ENCODE measurements at places on chromosomes 7 and 10.

DNA sequence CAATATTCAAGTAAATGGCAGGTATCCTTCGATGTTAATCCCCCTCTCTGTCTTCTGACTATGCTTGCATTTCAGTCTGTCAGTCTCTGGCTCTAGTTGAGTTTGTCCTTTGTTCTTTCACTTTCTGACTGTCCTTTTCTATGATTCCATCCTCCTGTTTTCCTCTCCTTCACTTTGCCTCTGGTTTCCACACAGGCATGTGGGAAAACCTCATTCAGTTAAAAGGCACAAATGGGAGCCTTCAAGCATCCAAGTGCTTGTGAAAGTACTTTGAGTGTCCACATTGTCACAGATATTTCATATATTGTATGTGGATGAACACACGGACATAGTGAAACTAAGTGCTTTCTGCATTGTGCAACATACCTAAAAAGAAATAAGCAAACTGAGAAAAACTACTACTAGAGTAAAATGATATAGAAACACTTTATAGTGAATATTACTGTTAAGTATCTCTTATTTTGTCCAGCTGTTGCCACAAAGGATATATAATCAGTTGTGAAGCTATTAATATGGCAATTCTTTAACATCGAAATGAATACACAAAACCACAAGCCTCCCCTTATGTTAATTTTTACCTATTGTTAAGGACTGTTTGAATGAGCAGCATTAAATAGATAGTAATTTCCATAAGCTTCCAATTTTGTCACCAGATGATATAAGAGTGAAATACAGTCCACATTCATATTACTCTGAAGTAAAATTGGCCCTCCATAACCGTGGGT is 71.7 kb downstream of the NRBF2 start:
- no peak for DNase-seq

- DNase-seq = no peak
Observed at GRCh38 chr10:10657139-10657760, 360.4 kb upstream of the CELF2 start.

DNA sequence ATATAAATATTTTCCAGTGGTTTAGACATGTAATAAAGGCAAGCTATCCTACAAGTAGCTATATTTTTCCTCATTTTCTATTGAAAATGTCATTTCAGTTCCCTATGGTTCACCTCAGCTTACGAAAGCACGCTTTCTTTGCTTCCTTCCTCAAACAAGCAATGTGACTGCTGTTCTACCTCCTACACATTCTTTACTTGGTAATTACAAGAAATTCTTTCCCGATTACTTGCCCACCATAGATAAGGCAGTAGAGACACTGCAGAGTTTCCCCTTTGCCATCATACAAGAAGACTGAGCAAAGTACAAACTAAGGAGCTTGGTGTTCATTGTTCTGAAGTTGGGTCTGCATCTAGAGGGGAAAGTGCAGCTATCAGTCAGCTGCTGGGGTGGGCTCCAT is 249.4 kb downstream of the CRPPA start:
- DNase-seq = no peak

DNA sequence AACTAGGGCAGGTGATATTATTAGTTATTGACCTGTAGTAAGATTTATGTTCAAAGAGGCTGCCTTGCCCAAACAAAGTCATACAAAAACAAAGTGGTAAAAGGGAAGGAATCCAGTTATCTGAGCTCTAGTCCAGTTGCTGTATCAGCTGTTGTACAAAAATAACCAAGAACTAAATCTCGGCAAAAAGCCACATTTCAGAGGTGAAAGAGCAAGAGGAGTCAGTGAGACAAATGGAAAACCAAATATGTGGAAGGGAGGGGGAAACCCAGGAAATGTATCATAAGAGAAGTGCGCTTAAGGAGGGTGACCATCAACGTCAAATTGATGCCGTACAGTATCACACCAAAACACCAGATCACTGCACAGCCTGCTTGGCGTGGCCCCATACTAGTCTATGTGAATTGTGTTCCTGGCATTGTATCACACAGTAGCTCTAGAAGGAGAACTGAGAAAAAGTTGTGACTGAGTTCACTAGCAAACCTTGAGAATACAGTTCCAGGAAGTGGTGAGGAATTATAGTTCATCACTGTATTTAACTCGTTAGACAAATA is 6.4 kb downstream of the AGBL3 start:
- no peak for DNase-seq

- no peak for DNase-seq
Observed at GRCh38 chr7:51274001-51274400, 42.6 kb downstream of the COBL start.

GRCh38 chr10:51080311-51081006 is 6.2 kb downstream of the PRKG1 start:
- no peak for DNase-seq

DNA sequence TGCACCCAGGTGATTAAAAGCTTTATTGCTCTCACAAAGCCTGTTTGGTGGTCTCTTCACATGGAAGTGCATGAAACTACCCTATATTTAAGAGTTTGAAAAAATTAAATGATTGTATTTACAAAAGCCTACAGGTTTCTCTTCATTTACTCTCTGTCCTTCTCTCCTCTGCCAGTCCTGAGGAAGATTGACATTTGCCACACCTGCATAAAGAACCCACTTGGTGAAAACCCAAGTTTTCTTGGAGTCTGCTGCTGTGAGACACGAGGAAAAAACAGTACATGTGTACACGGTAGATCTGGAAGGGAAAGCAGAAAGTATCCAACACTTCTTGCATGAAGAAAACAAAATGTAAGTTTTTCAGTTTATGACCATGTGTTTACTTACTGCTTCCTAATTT is 994.4 kb upstream of the POT1 start:
- no peak for DNase-seq

DNA sequence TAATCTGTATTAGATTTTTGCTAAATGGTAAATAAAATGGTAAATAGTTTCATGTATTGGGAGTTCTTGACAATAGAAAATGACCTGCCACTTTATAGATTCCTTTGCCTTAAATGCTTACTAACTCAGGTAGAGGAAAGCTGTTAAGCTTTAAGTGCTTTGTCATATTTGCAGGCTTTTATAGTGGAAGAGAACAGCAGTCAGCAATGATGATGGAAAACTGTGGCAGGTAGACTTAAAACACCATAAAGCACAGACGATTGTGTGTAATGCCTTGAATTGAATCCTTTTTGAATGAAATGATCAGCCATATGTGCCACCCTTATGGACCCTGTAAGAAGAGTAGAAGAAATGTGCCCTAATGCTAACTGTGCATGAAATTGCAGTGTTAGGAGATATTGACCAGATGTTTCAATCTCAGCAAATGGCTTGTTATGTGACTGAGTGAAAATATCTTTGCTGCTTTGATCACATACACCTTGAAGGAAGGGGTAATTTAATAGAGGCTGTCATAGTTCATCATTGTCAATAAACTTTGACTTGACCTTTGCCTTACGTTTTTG is 230.4 kb downstream of the ADK start:
- no peak for DNase-seq

GRCh38 chr10:17001961-17002749 is 127.5 kb downstream of the CUBN start:
- DNase-seq = no peak

DNA sequence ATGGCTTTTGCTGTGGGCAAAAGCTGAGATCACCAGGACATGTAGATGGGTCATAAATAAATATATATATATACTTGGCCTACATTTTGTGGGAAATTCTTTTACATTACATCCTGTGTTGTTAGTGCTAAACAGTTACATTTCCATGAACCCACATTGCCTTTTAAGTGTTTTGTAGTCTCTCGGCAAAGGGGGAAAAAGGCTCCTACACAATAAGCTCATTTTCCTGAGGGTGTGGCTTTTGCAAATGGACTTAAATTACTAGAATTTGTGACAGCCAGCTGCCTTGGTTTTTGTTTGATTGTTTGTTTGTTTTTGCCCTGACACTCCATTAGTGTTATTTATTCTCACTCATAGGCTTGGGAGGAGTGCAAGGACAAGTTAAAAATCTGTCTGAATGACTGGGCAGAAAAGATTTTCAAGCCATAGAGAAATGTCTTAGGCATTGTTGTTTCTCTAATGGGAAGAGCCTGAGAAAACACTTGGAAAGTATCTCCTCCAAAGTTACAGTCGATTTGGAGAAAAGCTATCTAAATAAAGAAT is 128.8 kb downstream of the DGKB start:
- peak; percentile 4 for DNase-seq

DNA sequence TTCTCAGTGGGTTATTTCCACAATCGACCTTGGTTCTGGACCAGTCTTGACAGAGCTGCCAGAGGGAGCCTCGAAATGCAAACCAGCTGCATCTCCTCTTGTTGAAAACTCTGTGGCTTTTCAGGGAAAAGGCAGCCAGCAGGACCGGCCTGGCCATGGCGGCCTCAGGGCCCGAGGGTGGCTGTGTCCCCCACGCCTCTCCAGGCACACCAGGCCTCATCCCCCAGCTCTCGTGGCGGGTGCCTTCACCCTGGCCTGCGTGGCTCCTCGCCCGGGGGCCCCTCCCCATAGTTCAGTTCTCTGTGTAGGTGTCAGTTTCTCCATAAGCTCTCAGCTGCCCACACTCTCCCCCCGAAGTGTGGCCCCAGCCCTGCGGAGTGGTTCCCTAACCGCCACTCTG is 63.5 kb downstream of the MGMT start:
- DNase-seq = no peak

DNA sequence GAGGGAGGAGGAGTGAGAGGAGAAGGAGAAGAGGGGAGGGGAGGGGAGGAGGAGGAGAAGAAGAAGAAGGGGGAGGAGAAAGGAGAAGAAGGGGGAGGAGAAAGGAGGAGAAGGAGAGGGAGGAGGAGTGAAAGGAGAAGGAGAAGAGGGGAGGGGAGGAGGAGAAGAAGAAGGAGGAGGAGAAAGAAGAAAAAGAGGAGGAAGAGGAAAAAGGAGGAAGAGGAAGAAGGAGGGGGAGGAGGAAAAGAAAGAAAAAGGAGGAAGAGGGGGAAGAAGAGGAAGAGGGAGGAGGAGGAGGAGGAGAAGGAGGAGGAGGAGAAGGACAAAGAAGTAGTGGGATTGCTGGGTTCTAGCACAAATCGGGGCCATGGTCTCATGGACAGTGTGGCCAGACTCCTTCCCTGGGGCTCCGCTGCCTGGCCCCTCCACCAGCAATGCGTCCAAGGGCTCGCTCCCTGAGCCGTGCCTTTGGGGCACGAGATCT is 4.2 kb upstream of the MAFK start:
- no peak for DNase-seq

- no peak for DNase-seq
Observed at GRCh38 chr7:140367528-140367927, 30.8 kb downstream of the SLC37A3 start.

GRCh38 chr7:96499532-96499931 is 177.6 kb upstream of the SLC25A13 start:
- peak; percentile 76 for DNase-seq

DNA sequence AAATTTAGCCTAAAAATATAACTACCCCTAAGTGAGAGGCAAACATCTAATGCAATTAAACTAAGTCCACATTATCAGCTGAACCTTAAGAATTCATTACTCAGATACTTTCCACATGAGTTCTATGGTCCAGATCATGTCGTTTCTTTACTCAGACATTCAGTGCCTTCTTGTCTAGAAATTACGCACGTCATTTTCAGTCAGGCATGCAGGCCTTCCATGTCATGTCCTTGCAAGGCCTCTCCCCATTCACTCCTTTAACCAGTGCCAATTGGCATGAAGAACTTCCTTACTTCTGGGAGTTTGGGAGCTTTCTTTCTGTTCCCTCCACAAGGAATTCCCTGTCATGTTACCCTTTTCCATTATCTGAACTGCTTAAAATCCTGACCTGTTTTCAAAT is 118.8 kb downstream of the NRP1 start:
- no peak for DNase-seq

DNA sequence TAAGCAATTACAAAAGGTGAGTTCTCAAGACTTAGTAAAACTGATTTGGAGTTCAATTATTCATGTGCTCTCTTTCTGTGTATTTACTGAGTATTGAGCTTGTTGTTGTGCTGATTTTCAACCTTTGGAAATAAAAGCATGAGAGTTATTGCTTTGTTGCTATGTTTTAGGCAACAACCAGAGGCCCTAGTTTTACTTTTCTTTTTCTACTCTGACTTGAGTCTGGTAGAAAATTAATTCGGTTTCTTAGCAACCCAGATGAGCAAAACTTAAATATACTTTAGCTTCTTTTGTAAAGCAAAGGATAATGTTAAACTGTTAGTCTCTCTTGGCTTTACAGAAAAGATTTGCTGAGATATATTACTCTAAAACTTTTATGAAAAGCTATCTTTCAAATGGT is 66.4 kb upstream of the SCIN start:
- no peak for DNase-seq

- no peak for DNase-seq
Observed at GRCh38 chr10:7255517-7255916, 155.3 kb downstream of the SFMBT2 start.

DNA sequence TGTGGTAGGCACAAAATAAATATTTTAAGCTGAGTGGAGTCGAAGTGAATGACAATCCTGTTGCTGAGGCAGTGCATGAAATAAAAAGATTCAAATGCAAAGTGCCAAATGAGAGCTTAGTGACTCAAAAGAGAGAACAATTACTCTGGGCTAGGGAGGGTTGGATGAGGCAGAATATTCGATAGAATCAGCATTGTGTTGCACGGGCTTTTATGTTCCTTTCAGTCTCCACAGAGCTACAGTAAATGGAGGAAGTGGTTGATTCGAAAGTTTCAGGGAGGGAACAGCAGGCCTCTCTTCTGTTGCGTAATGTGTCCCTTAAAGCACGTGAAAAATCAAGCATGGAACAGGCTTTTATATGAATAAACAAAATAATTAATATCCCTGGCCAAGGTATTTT is 599.3 kb upstream of the CELF2 start:
- DNase-seq = no peak

DNA sequence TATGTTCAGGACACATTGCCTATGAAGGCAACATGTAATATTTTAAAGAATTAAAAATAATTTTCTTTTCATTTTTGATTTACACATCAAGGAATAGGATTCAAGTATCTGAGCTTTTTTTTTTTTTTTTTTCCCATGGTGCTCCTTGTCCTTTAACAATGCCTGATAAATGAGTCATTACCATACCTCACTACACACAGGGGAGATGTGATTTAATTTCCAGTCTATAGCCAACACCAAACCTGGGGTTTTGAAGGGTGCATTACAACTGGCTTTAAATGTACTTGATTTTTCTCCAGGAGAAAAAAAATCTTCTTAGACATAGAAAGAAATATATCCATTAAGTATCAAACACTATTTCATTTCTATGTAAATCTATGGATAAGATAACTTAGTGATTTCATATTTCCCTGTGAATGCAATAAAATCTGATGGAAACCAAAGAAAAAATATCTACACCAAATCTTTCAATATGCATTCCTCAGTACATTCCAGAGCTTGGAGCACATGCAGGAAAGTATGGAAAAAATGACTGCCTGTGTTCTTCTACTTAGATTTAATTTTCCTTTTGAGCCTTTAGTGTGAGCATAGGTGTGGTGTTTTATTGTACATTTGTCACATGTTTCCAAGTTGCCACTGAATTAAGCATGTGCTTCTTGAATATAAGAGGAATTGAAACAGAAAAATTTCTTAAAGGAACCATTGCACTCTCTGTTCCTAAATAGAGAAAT is 204.8 kb upstream of the MEOX2 start:
- DNase-seq = no peak

Data from NCI-H774 (cell line).